Amygdala (tissue), 56 donors: ENCODE measurements at places on chromosomes 11 and 22.

- no peak for DNase-seq
Observed at GRCh38 chr11:107707807-107708206, 4.0 kb downstream of the SLN start.

DNA sequence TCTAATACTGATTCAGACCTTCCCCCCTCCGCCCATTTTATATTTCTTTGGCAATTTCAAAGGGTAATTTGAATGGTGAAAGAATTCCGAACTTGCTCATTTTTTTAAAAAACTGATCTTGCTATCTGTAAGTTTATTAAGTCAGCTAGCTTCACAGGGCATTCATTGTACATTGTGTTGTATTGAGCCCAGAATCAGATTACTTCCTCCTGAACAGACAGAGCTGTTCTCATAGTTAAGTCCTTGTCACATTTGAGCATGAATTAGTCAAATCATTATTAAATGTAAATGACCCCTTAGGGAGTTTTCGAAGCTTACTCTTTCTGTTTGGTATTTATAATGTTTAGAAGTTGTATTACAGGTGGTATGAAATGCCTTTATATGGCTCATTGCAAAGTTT, 34.4 kb downstream of the CYP2R1 start:
- no peak for DNase-seq

- no peak for DNase-seq
Observed at GRCh38 chr22:42887523-42888507, 30.7 kb upstream of the ARFGAP3 start.

DNA sequence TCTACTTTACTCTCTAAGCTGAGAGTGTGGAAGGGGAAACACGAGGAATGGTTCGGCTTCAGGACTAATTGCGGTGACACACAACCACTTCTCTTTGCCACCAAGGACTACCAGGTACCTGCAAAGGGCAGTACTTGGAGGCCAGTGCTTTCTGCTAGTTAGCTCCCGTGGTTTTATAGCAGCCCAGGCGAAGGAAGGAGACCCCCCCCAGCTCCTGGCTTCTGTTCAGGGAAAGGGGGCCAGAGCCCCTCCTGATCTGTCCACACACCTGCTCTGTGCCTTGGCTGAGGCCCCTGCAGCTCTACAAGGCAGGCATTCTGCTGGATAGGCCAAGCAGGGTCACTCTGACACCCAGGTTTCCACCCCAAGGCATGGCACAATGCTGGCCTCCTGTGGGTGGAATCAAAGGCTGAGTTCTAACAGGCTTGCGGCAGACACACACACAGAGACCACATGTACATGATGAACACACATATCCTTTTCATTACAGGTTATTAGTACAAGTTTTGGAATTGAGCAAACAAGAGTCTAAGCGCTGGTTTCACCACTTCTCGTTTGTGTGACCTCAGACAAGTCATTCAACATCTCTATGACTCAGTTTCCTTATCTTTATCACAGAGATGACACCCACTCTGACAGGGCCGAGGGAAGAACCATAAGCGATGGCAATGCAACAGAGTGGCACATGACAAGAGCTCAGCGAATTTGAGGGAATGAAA, 7.5 kb downstream of the SERPIND1 start:
- no peak for DNase-seq

DNA sequence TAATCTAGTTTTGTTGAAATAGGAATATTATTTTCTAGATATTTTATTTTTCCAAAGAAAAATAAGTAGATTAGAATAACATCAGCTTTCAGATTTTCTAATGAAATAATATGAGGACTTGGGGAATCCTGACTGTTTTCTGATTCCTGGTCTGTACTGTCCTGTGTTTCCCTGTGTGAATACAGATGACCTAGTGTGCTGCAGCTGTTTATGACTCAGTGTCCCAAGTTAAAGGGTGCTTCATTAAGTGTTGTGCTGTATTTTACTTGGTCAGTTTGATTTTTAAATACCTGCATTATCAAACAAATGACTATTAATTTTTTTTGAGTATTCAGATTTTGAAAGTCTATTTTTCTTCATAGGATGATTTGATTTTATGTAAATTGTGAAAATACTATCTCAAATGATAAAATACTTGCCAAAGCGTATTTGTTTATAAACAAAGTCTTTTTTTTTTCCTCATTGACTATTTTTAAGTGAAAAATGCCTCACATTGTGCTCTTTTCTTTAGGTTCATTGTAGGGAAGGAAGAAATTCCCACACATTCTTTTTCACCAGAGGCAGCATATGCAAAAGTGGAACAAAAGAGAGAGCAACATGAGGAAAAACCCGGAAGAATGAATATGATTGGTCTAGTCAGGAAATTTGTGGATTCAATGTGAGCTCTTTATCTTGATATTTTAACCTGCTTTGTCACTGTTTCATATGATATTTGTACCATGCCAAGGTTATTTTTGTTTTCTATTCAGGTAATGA, 264.2 kb downstream of the TMEM135 start:
- no peak for DNase-seq

DNA sequence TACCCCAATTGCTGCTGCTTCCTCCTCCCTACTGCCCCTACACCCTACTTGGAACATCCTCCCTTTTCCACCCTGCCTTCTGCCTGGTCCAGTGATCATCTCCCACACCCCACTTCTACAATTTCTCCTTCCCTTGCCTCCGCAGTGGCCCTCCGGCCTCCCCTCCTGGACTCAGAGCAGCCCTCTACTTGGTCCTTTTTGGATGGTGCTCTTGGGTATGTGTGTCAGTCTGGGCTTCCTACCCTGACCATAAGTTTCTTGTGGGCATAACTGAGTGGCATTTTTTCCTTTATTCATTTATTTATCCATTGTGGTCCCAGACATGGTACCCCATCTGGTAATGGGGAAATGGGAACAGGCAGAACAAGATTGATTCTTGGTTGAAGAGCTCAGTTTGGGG, 111.4 kb upstream of the NAV2 start:
- no peak for DNase-seq

- no peak for DNase-seq
Observed at GRCh38 chr11:108743851-108744250, 79.0 kb downstream of the DDX10 start.

GRCh38 chr11:115736146-115736545, 231.9 kb upstream of the CADM1 start:
- no peak for DNase-seq

DNA sequence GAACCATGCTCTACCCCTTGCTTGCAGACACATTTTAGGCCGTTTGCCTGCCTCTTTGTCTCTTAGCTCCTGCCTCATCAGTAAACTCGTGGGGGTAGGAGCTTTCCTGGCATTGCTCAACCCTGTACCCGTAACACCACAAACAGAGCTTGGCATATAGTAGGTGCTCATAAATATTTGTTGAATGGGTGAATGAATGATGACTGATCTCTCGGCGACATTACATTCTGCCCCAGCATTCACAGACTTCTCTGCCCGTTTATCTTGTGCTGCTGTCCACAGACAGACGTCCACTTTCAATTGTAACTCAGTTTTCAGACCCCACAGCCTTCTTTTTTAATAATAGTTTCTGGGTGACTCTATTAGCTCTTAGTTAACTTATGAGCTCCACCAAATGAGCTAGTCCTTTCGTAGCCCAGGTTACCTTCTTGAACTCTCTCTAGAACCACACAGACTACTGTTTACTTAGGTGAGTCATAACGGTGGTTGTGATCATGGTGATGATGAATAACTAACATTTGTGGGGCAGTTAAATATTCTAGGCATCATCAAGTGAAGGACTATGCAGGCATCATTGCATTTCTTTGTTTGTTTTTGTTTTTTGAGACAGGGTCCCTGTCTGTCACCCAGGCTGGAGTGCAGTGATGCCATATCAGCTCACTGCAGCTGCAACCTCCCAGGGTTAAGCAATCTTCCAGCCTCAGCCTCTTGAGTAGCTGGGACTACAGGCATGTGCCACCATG, 188.4 kb downstream of the ADAMTS15 start:
- no peak for DNase-seq

DNA sequence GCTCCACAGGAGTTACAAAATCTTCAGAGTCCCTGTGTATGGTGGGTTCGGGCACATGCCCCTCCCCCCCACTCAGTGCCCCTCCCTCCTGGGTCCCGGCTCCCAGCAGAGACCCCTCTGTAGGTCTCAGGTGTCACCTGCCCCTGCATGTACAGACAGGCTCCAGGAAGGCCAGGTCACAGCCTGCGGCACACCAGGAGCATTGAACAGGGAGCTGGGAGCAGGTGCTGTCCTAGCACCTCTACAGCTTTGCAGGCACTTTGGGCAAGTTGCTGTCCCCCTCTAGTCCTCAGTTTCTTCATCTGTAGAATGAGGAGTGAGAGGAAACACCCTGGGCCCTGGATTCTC, 80.1 kb upstream of the RTL6 start:
- no peak for DNase-seq

- peak; percentile 71 for DNase-seq
Observed at GRCh38 chr11:121575250-121575962, 122.6 kb upstream of the SORL1-AS1 start.

DNA sequence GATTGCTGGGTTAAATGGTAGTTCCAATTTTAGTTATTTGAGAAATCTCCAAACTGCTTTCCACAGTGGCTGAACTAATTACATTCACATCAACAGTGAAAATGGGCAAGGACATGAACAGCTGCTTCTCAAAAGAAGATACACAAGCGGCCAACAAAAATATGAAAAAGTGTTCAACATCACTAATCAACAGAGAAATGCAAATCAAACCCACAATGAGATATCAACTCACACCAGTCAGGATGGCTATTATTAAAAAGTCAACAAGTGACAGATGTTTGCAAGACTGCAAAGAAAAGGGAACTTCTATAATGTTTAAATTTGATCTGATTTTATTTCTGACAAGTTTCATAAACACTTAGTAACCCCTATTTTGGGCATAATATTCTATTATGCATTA, 537.5 kb downstream of the DLG2 start:
- DNase-seq, result no peak

DNA sequence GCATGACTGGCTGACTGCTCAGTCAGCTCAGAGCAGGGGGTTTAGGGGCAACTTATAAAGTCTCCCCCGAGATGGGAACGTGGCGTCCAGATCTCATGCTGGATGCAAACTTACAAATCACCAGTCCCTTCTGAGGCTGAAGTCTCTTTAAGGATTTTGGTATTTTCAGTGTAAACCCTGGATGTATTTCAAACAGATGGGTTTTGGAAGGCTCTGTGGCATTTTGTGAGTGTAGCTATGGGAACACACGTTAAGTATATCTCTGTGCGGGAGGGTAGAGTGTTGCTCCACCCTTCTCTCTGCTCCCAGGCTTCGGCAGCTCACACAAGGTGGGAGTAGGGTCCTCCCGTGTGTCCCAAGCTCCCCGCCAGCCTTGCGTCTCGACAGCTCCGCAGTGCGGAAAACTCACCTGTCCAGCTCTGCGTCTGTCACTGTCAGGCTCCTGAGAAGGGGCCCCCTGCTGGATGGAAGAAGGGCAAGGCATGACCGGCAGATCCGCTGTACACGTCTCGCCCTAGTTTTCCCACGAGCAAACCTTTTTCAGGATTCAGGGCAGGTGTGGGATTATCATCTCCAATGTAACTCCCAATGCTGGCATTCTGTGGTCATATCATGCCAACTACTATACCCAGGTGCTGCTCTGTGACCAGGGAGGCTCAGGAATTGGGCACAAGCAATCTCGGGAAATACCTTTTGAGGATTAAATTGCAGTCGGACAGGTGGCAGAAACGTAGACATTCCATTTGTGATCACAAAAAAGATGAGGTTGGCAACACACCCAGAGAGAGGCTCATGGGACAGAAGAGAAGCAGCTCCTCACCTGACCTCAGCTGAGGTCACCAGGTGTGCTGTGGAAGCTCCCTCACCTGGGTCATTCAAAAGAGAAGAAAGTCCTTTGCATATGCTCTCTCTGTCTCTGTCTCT, 313.9 kb upstream of the B3GAT1 start:
- no peak for DNase-seq

GRCh38 chr22:32691101-32691500, 110.4 kb upstream of the TIMP3 start:
- DNase-seq, result no peak

GRCh38 chr22:28172892-28173670, 254.0 kb upstream of the PITPNB start:
- no peak for DNase-seq

DNA sequence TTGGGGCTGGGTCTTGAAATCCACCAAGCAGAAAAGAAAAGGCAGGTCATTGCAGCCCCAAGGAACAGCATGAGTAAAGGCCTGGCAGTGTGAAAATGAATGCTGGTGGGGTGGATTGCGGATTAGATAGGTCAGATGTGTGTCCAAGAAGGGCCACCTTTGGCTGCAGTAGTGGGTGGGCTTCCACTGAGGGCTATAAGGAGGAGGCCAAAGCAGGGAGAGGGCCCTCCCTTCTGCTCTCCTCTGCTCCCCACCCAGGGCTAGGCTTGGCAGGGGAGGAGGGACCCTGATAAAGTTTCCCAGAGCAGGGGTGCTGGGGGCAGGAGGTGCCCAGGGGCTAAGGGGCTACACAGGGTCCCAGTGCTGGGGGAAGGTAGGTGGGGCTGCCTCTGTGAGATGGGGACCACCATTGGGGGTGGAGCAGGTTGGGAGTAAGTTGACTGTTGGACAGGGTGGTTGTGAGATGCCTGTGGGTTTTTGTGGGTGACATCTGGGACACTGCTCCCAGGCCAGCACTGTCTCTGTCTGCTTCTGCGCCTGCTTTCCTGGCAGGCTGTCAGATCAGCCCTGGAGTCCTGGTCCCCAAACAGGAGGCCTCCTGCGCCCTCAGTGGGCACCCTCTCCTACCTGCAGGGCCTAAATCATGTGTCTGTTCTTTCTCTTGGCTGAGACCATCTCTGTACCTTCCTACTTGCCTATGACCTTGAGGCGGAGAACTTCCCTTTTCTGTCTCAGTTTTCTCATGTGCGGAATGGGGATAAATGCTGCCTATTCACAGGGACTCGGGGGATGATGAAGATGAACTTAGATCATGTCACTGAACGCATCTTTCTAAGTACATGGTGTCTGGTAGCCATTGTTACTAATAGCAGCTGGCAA, 1.9 kb downstream of the CAPN5 start:
- DNase-seq, result no peak

DNA sequence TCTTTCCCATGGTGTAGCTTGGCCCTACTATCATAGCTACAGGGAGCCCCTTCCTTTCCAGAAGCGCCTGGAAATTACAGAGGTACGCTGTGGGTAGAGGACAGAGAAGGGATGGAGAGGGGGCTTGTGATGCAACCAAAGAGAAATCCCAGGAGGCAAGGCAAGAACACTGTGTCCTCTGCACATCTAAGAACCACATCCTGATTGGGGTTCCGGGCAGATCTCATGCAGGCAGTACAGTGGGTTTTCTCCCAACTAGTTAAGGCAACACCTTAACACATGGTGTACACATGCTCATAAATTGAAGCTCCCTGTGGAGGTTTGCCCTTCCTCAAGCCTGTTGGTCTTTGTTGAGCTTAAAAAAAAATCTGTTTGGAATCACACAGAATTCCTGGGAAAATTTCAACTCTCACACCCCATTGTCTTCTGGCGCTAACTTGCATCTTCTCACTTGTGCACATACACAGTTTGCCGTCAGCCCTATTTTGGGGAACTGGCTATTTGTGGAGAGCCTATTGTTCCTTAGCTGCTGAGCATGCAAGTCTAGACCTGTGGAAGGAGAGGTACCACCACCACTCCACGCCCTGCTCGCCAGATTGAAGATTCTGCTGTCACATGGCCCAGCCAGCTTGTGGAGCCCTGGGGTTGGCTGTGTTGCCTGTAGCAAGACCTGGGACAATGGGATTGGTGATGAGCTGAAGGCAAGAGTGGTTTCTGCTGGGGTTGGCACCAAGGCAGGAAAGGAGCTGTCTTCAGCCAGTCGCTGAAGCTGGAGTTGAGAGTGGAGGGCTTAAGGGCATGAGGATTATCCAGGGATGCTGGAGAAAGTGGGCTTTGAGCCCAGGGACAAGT, 52.4 kb downstream of the ALX4 start:
- no peak for DNase-seq

- DNase-seq, result no peak
Observed at GRCh38 chr11:45880772-45881570, 4.5 kb upstream of the MAPK8IP1 start.
